ENCODE measurements at places on chromosomes 11 and 22. TPM values are rescaled to one million over a fixed set of nuclear protein-coding genes. Genes with fewer than 3 reads are reported as not detected.

Gene PNPLA5
- total RNA-seq = not detected

Gene PANX3
- not detected for total RNA-seq

Gene PATE4
- not detected for total RNA-seq

Gene USP2
- 1.8 TPM for total RNA-seq

Gene ARFGAP3
- total RNA-seq = 18.4 TPM

Gene ANKK1
- total RNA-seq = 0.27 TPM

Gene KRTAP5-1
- not detected for total RNA-seq

Gene CLDN5
- not detected for total RNA-seq

Gene STK33
- not detected for total RNA-seq

Gene WT1
- total RNA-seq = 4.4 TPM

Gene PNPLA3
- 2.5 TPM for total RNA-seq

Gene OR52N5
- not detected for total RNA-seq

Gene GAL3ST1
- not detected for total RNA-seq

Gene LRRC74B
- 0.05 TPM for total RNA-seq

Gene OR52K1
- total RNA-seq = not detected

Gene CDKN1C
- total RNA-seq = 22.2 TPM

Measured in A375 (cell line).